ENCODE measurements at places on chromosomes 2 and 18.

DNA sequence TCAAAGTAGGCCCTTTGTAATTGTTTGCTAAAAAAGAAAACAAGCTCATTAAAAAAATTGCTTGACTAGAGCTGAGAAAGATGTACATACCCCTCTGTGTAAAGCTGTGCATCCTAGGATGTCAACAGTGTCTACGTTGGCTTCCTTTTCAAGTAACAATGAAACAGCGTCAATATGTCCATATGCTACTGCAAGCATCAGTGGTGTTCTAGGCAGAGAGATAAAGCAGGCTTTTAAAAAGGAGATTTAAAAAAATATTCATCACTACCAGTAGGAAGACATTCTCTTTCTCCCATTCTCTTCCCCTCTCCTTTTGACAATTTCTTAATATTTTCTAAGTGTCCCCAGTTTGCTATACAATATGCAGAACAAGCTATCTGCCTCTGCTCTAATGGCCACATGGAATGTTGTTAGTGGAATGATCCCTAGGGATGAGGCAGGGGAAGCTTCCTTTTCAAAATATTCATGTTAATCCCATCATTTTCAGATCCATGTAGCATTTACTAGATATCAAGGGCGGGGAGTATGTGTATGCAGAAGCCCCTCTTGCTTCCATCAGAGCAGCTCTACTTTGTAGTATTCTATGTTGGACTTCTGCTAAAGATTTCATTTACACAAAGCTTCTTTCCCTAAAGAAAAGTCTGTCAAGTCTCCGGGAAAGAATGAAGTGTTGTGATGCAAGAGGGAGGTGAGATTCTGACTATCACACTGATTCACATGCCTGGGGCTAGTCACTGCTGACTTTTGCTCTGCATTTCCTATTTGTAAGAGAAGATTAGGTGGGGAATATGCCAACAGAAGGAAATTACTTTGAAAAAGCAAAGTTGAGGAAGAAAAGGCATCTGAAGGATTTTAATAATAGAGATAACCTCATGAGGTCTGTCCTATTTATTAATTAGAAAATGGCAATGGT lies 81.5 kb upstream of the PGAP1 start:
- DNase-seq = no peak

DNA sequence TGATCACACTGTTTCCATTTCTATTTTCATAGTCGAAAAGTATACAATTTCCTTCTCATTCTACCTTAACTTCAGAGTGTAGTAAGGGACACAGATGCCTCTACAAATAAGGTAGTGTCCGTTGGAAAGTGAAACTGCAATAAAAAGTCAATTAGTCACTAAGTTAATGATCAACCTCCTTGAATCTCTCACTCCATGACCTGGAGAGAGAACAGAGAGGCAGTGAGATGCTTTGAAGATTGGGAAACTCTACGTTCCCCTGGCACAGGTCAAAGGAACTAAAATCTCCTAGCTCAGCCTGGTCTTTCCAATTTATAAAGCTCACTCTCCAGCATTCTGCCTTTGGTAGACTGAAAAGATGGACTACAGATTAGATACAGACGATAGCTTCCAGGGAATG lies 153.8 kb upstream of the ACAA2 start:
- DNase-seq = no peak

- DNase-seq = no peak
Measured at GRCh38 chr18:9989481-9989880, 75.7 kb downstream of the VAPA start.

DNA sequence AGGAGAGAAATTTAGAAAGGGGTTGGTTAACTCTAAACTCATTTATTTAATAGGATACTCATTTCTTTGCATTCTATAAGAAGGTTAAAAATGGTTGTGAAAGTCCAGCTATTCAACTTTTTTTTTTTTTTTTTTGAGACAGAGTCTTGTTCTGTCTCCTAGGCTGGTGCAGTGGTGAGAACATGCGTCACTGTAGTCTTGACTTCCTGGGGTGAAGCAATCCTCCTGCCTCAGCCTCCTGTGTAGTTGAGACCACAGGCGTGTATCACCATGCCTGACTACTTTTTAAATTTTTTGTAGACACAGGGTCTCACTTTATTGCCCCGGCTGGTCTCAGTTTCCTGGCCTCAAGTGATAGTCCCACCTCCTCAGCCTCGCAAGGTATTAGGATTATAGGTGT lies 11.9 kb downstream of the ELP2 start:
- DNase-seq = no peak

- DNase-seq = no peak
Measured at GRCh38 chr2:12949406-12949805, 232.7 kb downstream of the TRIB2 start.
